HFF-Myc (cell line): ENCODE measurements at places on chromosomes 2 and 18.

GRCh38 chr18:68147728-68148127, 567.2 kb downstream of the TMX3 start:
- no peak for DNase-seq

DNA sequence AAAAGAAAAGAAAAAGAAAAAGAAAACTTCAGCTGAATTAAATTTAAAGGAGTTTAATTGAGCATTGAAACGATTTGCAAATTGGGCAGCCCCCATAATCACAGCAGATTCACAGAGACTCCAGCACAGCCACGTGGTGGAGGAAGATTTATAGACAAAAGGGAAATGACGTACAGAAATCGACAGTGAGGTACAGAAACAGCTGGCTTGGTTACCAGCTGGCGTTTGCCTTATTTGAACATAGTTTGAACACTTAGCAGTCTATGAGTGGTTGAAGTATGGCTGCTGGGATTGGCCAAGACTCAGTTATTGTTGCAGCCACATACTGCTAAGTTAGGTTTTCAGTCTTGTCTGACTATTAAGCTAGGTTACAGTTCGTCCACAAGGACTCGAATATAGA, 312.2 kb upstream of the SLC14A2 start:
- DNase-seq, result no peak

GRCh38 chr2:96877042-96877451, 7.2 kb upstream of the SEMA4C start:
- no peak for DNase-seq

DNA sequence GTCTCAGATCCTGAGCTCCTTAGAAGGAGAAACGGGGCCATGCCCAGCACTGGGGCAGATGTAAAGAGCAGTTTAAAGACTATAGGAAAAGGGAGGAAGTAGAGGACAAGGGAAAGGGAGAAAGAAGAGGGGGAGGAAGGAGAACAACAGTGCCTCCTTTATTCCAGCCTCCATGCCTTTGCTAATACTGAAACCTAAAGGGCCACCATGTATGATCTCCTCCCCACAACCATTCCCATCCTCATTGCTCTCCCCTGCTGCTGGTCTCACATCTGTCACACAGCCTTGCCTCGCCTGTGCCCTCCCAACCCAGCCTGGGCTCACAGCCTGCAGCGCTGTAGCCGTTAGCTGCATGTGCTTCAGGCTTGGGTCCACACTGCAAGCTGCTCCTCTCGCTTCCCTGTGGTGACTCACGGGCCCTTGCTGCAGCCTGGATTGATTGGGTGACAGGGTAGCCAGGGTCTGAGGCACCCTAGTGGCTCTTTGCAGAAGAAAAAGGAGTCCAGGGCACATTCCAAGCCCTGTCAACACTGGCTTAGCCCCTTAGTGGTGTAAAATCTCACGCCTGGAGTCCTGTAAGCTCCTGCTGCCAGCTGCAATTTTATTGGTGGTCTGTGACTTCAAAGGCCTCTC, 281.9 kb downstream of the SRBD1 start:
- DNase-seq, result no peak

DNA sequence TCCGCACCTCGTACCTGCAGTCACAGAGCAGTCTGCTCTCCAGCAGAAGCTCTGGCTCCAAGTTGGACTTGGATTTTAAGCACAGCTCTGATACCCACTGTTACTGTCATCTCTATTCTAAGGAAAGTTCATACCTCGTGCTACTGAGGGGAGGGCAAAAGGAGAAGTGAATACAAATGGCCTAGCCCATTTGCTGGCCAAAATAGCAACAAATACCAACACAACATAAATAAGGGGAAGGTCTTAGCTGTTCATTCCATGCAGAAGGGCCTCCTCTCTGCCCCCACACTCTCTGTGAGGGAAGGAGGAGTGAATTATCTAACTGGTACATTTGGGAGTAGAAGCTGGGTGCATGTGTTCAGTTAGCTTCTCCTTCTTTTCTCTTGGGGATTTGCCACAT, 739.4 kb upstream of the RAB6C start:
- DNase-seq, result no peak

DNA sequence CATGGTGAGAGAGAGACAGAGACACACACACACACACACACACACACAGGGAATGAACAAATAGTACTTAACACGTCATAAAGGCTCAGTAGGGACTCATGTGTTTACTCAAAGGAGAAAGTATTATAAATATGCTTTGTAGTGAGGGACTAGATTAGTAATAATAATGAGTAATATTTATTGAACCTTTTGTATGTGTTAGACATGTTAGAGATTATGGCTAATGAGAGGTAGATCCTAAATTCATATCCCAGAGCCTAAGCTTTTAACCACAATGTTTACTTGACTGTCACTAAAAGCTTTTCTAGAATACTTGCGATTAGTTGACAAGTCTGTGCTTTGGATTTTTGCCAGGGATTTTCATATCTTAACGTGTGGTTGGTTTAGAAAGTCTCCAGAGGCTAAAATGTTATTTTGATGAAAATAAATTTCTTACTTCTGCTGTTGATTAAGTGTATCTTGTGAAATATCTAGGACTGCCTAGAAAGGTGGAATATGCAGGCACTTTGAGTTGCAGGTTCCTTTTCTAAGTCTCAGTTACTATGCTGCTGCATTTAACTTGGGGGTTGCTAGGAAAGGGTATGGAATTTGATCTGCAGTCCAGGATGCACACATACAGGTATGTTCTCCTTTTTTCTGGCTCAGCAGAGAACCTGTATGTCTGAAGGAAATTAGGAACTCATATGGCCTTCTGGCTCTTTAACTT, 64.5 kb downstream of the UBR3 start:
- DNase-seq, result no peak

DNA sequence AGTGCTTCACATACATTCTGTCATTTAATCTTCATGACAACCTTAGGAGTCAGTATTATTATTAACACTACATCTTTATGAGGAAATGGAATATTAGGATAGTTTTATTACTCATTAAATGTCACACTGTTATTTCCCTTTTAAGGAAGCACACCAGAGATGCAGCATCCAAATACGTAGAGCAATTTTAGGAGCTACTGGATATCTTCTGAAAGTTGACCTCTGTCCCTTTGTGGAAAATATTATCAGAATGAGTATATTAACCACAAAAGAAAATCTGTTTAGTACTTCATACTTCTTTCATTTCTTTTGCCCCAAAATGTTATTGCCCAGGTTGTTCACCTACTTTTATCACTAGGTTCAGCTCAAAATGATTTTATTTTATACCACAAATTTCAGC, 72.9 kb upstream of the APCDD1 start:
- DNase-seq, result no peak

- no peak for DNase-seq
These were observed 65.8 kb upstream of the EDAR start for GRCh38 chr2:109054865-109055264.

DNA sequence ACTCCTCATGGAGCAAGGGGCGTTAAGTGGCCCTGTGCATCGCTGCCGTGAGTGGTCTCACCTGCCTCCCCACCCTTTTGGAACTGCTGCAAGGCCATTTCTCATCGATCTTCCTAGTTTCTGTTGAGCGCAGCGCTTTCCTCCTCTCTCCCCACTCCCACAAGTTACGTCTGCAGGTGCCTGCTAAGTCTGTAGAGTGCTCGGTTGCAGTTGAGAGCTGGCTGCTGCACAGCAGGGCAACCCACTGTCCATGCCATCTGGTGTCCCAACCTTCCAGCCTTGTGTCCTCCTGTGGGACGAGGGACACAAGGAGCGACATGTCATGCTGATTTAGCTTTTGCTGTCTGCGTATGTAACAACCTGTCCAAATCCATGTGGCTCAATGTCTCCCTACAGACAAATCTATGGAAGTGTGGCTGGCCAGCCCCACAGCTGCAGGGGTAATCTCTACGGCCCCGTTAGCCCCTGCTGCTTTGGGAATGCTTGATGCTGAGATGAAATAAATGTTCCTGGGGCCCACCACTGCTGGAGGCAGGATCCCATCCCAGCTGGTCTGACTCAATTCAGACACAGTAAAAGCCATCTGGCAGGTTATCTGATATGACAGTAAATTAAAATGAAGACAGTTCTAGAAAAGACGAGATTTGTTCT, 68.1 kb upstream of the TCF7L1 start:
- DNase-seq, result no peak

- DNase-seq, result no peak
These were observed 186.6 kb downstream of the GBX2 start for GRCh38 chr2:235981631-235982030.

GRCh38 chr2:54482715-54483114, 26.6 kb downstream of the SPTBN1 start:
- DNase-seq, result no peak

DNA sequence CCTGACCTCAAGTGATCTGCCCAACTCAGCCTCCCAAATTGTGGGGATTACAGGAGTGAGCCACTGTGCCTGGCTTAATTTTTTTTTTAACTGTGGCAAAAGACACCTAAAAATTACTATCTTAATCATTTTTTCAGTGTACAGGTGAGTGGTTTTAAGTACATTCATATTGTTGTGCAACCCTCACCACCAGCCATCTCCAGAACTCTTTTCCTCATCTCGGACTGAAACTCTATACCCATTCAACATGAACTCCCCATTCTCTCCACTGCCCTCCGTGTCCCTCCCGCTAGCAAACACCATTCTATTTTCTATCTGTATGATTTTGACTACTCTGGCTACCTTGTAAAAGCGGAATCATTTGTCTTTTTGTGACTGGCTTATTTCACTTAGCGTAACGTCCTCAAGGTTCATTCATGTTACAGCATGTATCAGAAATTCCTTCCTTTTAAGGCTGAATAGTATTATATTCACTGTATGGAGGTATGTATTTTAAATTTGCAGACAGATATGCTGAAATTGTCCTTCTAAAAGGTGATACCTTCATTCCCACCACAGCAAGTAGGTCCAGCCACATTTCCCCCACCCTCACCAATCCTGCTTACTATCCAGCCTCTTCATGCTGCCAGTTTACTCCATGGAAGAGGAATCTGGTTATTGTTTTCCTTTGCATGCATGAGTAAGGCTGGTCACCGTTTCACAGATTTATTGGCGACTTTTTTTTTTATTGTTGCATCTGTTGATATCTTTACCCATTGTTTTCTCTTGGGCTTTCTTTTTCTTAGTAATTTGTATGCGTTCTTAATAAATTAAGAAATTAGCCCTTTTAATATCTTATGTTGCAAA, 40.6 kb upstream of the ANXA4 start:
- DNase-seq, result no peak

GRCh38 chr18:64037812-64038414, 68.0 kb downstream of the SERPINB8 start:
- peak; percentile 16 for DNase-seq

DNA sequence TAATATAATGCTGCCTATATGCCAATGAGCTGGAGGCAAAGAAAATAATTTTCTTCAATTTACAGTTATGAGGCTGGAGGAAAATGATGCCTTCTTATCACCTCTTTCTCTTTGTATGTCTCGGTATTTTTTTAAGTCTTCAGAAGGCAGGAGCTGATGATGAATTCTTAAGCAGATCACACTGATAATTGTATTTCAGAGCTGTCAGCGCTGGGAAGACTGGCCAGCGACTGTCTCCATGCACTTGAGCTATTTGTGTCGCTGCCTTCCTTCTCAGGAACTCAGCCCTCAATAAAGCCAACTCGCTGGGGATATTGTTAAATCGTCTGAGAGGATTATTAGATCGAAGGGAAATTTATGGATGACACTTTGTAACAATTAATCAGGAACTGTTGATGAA, 40.3 kb downstream of the PTGR3 start:
- no peak for DNase-seq

GRCh38 chr2:181446985-181447384, 10.2 kb upstream of the ITGA4 start:
- DNase-seq, result no peak

- no peak for DNase-seq
These were observed 127.6 kb upstream of the SERPINE2 start for GRCh38 chr2:224166654-224167053.

DNA sequence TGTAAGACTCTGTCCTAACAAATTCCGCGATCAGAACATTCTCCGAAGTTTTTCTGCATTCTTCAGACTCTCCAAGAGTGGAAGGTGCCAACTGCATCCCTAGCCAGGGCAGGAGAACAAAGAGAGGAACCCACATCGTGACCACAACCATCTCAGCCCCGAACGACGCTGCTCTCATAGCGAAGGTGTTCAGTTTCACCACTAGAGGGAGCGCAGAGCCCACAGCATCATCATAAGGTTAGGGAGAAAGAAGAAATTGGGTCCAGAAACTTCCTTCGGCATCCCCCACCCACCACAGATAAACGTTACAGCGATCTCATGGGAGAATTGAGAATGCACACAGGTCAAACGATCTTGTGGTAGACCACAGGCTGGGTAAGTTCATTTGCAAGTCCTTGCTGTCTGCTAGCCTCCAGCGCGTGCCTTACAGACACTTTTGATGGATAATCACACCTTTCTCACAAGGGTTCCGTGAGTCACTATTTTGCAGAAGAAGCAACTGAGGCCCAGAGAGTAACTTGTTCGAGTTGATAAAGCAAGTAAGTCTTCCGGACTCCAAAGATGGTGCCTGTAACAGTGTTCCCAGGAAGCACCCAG, 53.7 kb upstream of the ARL4C start:
- peak; percentile 33 for DNase-seq

DNA sequence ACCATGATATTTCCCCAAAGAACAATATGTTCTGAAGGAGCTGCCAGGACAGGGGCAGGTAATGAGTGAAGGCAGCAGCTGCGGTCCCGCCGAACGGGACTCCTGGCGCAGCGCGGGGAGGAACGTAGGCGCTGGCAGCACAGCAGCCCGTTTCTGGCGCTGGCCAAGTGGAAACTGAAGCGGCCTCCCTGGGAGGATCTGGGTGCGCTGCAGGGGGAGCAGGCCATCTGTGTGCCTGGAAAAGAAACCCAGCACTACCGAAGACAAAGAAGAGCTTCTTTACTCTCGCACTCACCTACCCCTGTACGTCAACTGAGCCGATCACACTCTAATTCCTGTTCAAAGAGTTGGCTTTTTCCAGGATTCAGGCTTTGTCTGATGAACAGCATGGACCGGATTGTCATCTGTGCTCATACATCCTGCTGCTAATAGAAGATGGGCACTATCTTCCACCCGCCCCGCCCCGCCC, 11.8 kb downstream of the G6PC2 start:
- DNase-seq, result no peak

DNA sequence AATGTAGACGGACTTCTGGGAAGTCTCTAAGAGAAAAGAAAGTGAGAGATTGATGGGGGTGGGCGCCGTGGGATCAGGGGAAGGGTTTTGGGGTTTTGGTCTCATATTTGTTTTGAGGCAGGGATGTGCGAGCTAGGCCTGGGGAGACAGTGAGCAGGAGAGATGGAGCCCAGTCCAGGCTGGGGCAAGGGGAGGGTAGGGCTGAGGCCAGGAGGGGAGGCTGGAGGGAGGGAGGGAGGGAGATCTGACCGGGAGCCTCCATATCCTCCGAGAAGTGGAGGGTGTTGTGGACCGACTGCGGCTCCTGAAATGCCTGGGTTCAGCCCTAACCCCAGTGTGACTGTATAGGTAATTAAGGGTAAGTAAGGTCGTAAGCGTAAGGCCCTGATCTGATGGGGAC, 72.8 kb upstream of the ODC1 start:
- no peak for DNase-seq

- DNase-seq, result no peak
These were observed 573.5 kb upstream of the SETBP1 start for GRCh38 chr18:44107187-44107586.

- DNase-seq, result no peak
These were observed 17.8 kb upstream of the TCF4 start for GRCh38 chr18:55605733-55606338.
